ENCODE measurements at places on chromosomes 16 and 17. TPM values are rescaled to one million over a fixed set of nuclear protein-coding genes. Genes with fewer than 3 reads are reported as not detected.
A peak's percentile ranks its signal among the peaks of the same experiment; 100 is the strongest.

DNA sequence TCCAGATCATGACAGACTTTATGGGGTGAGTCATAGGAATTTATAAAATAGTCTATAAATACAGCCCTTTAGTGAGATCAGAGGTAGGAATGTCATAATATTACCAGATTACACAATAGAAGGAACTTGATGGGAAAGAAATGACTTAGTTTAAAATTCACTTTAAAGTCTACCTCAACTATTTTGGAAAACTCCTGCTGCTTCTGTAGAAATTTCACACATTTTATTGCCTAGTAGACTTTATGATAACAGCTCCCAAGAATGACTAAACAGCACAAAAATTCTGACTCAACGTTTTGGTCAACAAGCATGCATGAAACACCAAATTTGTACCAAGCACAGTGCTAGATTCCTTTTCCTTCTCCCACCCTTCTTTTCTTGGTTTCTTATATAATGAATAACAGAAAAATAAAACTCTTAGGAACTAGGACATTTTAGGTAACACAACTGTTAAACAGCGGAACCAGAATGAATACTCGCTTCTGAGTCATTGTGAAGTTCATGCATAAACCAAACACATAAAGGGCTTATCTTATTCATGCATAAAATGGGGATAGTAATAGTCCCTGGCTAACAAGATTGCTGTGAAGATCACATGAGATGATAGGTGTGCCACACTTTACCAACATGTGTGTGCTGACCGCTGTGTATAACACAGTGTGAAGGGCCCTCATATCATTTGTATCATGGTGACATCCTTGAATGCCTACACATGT, 243.9 kb downstream of the CDH8 start:
- H3K27me3 ChIP-seq: no peaks in the 10 kb centered on the region
- H3K4me3 ChIP-seq: no peak overlapping the region
- H3K27ac ChIP-seq: peak overlapping the region; percentile 52
- 0 out of 2 replicates have a peak, but pooled peaks cover 5% of the 10 kb centered on the region for H3K4me1 ChIP-seq
- DNase-seq: peak; percentile 82
- no peaks in the 10 kb centered on the region for H3K36me3 ChIP-seq

- no peaks in the 10 kb centered on the region for H3K4me1 ChIP-seq
- no peak overlapping the region for H3K4me3 ChIP-seq
- no peak overlapping the region for H3K27ac ChIP-seq
- H3K27me3 ChIP-seq: no peaks in the 10 kb centered on the region
- H3K36me3 ChIP-seq: no peaks in the 10 kb centered on the region
- DNase-seq: no peak
Observed at GRCh38 chr16:75919664-75920063, 193.4 kb upstream of the CPHXL start.

- peak; percentile 70 for DNase-seq
- H3K36me3 ChIP-seq: no peaks in the 10 kb centered on the region
- no peak overlapping the region for H3K4me3 ChIP-seq
- H3K27ac ChIP-seq: peak overlapping the region; percentile 29
- no peaks in the 10 kb centered on the region for H3K27me3 ChIP-seq
Observed at GRCh38 chr17:10130263-10130662, 68.1 kb downstream of the GAS7 start.

DNA sequence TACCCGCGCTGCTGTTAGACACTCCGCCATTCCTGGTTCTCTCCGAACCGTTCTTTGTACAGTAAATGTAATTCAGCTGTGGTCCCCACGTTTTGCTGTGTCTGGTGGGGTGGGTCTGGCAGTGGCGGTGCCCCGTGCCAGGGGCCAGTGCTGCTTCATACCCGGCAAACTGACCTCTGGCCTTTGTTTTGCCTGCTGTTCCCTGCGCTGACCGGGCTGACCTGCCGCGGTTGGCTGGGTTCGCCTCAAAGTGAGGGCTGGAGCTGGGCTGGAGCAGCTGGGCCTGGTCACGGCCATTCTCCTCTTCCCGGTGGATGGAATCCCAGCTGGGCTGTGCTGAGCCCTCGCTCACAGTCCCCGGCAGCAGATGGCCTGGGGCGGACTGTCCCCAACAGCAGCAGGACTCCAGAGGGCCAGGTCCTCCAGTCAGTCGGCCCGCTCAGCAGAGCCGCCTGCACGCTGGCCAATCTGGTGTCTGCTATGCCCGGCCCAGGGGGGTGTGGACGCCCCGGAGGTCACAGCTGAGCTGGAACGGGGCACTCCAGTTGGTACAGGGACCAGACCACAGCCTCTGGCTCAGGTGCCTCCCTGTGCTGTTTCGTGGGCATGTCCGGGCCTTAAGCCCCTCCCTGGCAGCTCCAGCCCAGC, 1.5 kb upstream of the WFIKKN1 start:
- H3K4me1 ChIP-seq: peaks cover 15% of the 10 kb centered on the region
- H3K4me3 ChIP-seq: no peak overlapping the region
- H3K27me3 ChIP-seq: no peaks in the 10 kb centered on the region

DNA sequence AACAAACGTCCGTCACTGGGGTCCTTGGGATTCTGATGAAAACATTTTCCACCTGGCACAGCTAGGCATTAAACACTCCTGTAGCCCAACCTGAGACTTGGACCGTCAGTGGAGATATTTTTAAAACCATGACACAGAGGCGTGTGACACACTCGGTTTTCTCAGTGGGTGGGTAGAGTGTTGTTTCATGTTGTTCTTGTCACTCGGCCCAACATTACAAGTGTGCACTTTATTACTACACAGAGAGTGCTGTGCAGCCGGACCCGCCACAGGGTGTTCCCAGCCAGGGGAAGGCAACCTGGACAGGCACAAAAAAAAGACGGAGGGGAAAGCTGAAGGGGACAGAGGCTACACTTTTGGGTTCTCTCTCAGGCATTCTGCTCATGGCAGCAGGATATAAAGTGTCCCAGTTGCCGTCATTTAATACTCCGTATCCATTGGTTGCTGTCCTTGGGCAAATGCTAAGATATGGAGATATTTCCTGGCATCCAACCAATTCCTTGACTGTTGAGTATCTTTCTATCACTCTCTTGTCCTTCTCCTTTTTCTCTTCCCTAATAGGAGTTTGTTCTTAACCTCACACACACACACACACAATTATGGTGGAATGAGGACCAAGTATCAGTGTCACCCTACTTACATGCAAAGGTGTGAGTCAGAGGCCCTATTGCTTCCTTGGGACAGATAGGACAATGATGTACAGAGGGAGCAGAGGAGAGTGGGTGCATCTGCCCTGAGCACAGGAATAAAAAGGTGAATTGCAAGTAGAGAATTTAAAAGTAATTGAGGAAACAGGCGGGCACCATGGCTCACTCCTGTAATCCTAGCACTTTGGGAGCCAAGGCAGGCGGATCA, 154.1 kb upstream of the SOX9 start:
- H3K27me3 ChIP-seq: no peaks in the 10 kb centered on the region
- peak; percentile 51 for DNase-seq
- H3K36me3 ChIP-seq: no peaks in the 10 kb centered on the region
- no peak overlapping the region for H3K4me3 ChIP-seq
- H3K4me1 ChIP-seq: no peaks in the 10 kb centered on the region

DNA sequence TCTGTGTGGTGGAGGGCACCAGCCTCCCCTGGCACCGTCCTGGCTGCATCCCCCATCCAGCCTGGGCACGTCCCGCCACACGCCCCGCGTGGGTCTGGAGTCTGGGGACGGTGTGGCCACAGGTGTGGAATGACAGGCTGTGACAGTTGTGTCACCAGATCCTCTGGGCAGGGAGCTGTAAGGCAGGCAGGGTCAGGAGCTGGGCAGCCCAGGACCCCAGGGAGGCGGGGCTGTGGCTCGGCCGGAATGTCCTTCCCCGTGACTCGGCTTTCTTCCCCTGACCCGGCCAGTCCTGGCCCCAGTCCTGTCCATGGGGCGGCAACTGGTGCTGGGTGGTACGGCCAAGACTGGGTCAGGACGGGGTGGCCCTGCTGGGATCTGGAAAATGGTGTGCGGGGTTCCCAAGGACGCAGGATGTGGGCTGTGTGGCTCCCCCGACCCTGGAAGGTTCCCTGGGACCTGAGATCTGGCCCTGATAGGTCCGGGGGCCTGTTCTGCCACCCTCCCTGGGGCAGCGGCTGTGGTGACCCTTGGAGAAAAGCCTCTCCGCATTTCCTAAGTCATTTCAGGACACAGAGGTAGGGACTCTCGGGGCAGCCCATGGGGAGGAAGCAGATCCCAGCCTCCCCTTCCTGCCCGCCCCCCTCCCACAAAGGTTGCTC, 3.3 kb upstream of the SLC16A3 start:
- no peak for DNase-seq
- no peaks in the 10 kb centered on the region for H3K36me3 ChIP-seq
- H3K4me3 ChIP-seq: no peak overlapping the region
- H3K27me3 ChIP-seq: no peaks in the 10 kb centered on the region
- H3K27ac ChIP-seq: no peak overlapping the region

Gene LITAFD
- total RNA-seq: not detected

Gene CES5A
- not detected for total RNA-seq

Gene OSBPL7
- 5.0 TPM for total RNA-seq

Gene CD79B
- total RNA-seq: not detected

Gene MGAT5B
- total RNA-seq: 0.11 TPM

Gene KRT12
- not detected for total RNA-seq

Gene TP53TG3E
- not detected for total RNA-seq

Gene CDK3
- 1.5 TPM for total RNA-seq

All from GM23248 (cell line).